ENCODE measurements at places on chromosomes 1 and 21. TPM values are rescaled to one million over a fixed set of nuclear protein-coding genes. Genes with fewer than 3 reads are reported as not detected.

DNA sequence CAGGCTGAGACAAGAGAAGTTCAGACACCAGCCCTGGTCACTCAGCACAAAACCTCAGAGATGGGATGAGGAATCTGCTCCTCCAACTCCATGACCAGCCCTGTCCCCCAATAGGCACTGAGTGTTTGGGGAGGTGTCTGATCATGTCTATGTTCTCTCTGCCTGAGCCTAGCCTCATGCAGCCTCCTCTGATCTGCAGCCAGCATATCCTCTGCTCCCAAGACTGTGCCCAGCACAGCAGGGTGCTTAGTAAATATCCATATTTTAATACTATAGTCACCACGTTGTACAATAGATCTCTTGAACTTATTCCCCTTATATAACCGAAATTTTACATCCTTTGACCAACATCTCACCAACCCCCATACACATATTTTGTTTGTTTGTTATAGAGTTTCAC is 202.9 kb downstream of the MATN1 start:
- DNase-seq = no peak

Gene DCDC2B
- total RNA-seq = not detected

Gene OR2M3
- not detected for total RNA-seq

Gene OR2L13
- not detected for total RNA-seq

Gene EXO5
- 13.1 TPM for total RNA-seq
